ENCODE measurements at places on chromosomes 3 and 15.

DNA sequence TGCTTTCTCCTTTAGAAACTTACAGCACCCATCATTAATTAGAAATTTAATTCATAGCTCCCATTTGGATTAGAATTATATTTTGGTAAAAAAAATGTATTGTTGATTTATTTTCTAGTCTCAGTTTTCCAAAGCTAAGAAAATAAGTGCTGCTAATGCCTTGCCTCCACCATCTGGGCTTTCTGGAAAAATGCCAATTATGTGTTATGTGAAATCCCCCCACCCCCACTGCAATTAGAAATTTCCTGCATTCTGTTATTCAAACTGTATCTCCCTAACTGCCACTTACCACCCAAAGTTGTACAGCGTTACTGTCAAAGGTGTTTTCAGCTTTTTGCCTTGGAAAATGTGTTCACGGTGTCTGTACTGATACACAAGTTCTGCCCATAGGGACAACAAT is 617.2 kb upstream of the UBE2E2 start:
- DNase-seq, result no peak

DNA sequence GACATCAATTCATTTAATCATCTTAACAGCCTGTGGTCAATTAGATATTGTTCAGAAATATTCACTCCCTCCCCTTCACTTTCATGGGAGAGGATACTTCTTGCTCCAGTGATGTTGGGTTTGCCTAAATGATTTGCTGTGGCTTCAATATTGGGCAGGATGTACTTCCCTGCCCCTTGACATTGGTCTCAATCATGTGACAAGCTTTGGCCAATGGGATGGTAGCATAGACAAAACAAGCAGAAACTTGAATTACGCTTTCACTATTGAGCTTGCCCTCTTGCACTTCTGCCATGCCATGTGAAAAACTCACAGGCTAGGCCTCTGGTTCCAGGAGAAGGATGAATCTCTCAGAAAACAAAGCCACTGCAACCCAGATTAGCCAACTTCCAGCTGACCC is 42.2 kb upstream of the STT3B start:
- DNase-seq, result no peak

DNA sequence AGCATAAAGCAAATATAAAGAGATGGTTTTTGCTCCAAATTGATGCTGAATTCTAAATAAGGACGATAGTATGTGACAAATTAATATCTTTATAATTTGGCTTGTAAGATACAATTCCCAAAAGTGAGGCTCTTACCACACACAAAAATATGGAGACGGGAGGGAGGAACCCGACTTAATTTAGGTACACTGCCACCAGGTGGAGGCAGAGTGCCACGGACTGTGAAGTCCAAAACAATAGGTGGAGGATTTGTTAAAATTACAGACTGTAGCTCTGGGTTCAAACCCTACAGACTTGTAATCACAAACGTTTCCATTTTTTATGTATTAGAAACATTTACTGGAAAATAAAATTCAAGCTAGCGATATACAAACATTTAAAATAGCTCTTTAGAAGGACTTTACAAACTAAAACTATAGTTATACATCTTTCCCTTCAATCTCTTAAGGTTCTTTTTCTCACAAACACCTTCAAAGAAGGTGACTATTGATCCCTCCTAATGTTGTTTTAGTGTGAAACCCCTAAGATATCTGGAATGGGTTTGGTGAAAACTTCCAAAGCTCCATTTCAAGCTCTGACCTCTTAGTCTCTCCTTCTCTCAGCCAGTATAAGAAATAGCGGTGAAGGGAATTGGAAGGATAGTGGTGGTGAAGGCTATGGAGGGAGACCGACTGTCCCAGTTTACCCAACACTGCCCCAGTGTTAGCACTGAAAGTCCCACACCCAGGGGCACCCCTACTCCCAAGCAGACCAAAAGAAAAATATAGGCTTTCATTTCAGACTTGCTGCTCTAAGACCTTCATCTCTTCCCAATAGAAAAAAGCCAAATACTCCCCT is 89.7 kb downstream of the AQP9 start:
- DNase-seq, result peak; percentile 76

DNA sequence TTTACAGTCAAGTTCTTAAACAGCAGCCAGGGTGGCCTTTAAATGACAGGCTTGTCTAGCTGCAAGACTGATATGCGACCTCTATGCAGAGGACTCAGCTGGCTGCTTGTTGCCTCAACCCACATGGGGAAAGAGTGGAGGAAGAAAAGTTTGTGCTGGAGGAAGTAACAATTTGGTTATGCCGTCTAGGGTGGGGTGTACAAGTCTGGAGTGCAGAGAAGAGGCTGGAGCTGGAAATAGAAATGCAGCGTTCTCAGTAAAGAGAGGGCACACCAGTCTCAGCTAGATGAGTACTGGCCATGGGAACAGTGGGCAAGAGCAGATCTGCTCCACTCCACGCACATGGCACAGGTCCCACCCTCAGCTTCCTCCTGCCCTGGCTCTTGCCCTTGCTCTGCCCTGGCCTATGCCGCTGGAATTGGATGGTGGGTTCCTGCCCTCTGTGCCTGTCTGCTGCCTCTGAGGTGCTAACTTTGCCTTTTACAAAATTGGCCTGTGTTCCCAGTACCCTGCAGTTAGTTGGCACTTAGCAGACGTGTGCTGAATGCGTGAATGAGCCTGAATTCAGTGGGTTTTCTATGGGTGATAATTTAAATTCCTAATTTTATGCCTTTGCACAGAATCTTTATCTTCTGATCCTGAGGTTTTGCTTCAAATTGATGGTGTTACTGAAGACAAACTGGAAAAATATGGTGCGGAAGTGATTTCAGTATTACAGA is 59.7 kb upstream of the FURIN start:
- no peak for DNase-seq

DNA sequence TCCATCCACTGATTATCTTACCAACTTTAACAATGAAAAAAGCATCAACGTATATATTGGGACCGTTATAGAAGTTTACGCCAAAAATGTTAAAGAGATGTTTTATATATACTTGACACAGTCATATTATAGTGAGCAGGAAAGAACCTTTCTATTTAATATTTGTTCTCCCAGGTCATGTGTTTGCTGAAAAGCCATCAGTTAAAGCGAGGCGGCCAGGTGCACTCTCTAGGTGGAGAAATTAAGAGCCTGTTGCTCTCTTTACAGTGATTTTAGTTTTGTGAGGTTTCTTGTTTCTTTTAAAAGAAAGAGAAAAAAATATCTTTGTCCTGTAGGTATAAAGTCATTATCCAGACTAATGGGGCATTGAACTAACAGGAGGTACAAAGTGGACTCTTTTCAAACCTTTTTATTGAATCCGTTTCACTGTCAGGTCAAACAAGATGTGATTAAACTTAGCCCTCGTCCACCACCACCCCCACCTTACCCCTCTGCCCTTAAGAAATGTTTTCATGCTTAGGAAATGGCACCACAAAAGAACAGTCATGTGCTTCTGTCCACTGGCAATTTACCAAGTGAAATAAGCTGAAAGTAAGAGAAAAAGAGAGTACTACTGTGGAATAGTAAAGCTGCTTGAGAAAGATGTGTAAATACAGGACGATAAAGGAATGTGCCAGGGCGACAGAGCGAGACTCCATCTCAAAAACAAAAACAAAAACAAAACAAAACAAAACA is 279.9 kb downstream of the PTPRG start:
- DNase-seq, result no peak

DNA sequence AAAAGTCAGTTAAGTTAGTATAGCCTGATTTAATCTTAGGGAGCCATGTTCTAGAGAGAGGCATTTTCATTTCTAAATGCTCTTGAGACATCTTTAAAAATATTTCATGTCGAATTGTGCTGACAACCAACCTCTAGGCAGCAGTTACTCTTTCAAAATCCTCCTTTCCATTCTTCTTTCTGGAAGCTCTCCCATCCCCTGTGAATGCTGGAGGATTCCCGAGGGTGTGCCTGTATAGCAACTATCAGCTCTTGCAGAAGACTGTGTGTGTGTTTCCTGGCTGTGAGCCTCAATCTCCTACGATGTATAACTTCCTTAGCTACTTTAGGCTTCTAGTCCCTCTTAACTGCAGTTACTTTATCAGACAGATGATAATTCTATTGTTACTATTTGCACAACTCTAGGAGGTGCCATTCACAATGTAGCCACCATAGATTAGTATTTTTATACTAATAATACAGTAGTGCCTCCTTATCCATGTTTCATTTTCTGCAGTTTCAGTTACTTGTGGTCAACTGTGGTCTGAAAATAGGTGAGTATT is 250.3 kb downstream of the EDEM1 start:
- DNase-seq, result no peak

DNA sequence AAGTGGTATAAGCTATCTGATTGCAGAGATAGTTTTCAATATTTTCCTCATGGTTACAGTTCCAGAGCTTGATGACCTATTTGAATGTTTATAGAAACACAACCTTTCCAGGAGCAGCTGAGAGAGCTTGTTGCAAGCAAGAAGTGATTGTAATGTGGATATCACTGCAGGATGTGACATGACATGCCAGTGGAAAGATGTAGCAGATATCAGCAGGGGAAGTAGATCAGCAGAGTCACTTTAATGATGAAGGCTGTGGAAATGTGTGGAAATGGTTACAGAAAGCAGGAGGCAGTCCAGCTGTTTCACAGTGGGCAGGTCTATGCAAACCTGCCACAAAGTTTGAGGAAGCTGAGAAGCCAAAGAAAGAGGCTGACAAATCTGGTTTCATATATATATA is 21.0 kb downstream of the TMEM158 start:
- DNase-seq, result no peak

- DNase-seq, result no peak
Observed at GRCh38 chr3:58900386-58900785, 149.4 kb downstream of the CFAP20DC start.

DNA sequence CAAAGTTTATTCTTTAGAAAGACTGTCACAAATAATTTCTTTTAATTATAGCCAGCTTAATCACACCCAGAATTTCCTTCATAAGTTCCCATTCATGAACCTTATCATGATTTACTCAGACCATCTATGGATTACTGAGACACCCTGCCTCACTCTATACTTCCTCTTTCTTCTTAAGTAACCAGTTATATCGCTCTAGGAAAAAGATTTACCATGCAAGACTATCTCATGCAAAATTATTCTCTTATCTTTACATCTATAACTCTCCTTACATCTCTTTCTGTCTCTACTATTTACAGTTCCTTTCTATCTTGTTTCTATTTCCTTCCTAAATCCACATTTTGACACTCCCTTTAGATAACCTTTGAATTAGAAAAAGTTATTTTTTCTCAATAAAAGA is 316.8 kb downstream of the POLQ start:
- no peak for DNase-seq

DNA sequence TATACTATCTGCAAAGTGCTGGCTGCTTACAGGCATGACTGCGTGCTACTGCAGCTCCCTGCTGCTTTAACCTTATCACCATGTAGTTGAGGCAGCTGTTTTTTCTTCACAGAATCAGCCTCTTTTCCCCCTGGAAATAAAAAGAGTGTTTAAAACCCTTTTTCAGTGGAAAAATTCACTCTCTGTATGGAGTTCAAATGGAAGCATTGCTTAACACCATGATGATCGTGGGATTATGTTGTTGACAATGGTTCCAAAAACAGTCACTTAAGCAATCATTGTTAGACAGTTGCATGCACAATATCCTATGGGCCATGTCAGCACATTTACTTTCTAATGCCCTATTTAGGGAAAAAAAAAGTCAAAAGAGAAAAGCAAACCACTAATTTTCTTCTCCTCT is 536.4 kb downstream of the UNC13C start:
- DNase-seq, result no peak

GRCh38 chr15:86855307-86856291 is 775.9 kb downstream of the AGBL1 start:
- no peak for DNase-seq
